Activated naive CD4-positive, alpha-beta T cell treated with Interleukin-2 at 50 U/mL for 16 hours (primary cell): ENCODE measurements at places on chromosomes 1 and 21.

DNA sequence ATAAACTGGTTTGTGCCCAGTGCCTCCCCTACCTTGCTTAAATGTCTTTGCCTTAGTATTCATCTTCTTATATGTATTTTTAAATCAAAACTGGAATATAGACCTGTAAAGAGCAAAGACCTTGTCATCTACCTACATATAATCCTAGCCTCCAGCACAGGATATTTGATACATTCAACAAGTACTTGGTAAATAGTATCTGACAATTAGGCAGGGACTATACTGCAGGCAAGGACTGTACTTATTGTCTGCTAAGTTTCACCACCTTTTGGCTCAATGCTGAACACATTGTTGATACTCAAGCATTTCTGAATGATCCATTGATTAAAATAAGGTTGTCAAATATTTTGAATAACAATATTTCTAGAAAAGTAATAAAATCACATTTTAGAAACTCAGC, 96.4 kb downstream of the PKN2 start:
- DNase-seq, result no peak

- no peak for DNase-seq
These were observed 6.7 kb upstream of the SNAPIN start for GRCh38 chr1:153651771-153652170.

GRCh38 chr21:33839806-33840205, 75.8 kb downstream of the ATP5PO start:
- DNase-seq, result no peak

DNA sequence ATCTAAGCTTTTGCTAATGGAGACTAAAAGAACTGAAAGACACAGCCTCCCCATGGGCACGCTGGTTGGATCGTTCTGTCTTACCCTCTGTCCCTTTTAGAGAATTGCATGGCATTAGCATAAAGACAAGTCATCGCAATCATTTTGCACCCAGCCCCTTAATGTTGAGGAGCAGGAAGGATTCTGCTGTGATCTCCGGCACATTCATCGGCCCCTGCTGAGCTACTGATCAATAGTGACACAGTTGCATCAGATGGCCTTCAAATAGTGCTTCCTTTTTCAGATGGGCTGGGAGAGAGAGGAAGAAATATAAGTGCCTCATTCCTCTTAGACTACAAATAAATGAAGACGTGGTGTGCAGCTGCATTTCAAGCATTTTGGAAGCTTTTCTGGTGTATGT, 75.4 kb downstream of the NOS1AP start:
- no peak for DNase-seq

GRCh38 chr1:165887877-165888551, 60.6 kb downstream of the UCK2 start:
- no peak for DNase-seq
